NCI-H460 (cell line): ENCODE measurements at places on chromosomes 1 and 21. TPM values are rescaled to one million over a fixed set of nuclear protein-coding genes. Genes with fewer than 3 reads are reported as not detected.

DNA sequence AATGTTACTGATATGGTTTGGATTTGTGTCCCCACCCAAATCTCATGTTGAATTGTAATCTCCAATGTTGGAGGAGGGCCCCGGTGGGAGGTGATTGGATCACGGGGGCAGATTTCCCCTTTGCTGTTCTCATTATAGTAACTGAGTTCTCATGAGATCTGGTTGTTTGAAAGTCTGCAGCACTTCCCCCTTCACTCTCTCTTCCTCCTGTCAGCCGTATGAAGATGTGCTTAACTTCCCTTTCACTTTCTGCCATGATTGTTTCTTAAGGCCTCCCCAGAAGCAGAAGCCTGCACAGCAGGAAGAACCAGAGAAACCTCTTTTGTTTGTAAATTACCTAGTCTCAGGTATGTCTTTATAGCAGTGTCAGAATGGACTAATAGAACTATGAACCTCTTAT is 28.4 kb downstream of the TRIM33 start:
- DNase-seq, result no peak

GRCh38 chr1:8373581-8374241 is 55.8 kb downstream of the SLC45A1 start:
- DNase-seq, result no peak

DNA sequence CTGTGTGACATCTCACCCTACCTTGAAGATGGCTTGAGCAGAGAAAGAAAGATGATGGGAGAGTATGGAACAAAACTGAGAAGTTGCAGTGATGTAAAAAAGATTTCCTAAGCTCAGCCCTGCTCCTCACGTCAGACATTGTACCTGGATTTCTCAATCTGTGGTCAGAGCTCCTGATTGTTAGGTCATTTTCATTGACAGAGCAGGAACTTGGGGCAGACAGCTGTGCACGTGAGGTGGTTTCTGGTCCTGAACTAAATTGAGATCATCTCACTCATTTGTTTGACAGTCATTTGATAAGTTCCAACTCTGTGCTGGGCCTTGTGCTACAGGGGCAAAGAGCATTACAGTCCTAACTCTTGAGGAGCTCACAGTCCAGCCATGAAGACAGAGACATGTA is 10.2 kb downstream of the TRAF3IP3 start:
- no peak for DNase-seq

The GPR52 gene
- 1.0 TPM in 2 replicates for total RNA-seq

- no peak for DNase-seq
These were observed 10.0 kb upstream of the EFHD2 start for GRCh38 chr1:15399710-15400109.

The CHRM3 gene
- total RNA-seq, result 0.62 and 1.0 TPM in 2 replicates

The LCE2C gene
- not detected in 2 replicates for total RNA-seq

DNA sequence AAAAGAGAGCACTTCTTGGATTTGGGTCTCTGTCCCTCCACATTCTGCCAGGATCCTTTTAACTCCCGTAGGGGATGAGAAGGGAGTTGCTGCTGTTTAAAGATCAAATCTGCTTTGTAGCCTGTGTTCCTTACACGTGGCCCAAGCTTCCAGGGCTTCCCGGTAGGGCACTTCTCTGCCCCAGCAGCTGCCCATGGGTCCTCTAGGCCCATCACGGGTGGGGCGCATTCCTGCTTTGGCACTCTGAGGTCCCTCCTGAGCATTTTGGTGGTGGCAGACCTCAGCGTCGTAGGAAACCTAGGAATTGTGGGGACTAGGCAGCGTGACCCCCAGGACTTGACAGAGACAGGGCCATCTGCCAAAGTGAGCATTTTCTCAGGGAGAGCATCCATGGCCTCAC is 420.3 kb upstream of the VAMP3 start:
- no peak for DNase-seq

- no peak for DNase-seq
These were observed 116.0 kb downstream of the ATP6V1G3 start for GRCh38 chr1:198424441-198424840.

DNA sequence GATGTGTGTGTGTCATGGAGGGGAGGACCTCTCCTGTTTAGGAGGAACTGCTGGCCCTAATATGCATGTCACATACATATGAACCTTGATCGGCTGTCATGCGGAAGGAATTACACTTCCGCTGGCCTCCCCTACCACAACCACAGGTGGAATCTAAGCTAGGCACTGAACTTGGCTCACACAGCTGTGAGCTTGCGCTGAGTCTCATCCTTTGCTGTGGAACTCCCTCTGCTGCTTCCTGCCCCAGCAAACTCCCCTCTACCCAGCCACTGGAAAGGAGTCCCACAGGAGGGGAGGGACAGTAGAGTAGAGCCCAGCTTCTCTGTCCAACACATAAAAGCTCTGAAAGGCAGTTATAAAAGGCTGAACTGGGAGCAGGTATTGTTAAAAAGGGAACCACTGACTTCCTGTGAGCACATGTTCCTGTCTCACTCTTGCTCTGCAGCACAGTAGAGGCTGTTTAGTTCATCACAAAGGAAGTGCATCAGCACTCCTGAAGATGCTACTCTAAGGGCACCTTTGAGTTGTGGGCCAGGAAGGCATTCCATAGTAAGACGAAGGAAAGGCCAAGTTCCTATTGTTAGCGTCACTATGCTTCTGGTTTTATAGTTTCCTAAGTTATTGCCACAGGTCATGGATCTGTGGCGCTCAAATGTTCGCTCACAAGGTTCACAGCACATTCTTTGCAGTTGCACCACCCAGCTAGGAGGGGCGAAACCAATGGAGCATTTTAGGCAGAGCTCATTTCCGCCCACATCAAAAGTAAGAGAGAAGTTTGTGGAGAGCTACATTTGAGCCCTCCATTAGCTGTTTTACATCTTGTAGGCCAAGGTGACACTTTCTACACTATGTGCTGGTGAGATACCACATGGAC is 17.7 kb upstream of the PTPRC start:
- DNase-seq, result no peak

DNA sequence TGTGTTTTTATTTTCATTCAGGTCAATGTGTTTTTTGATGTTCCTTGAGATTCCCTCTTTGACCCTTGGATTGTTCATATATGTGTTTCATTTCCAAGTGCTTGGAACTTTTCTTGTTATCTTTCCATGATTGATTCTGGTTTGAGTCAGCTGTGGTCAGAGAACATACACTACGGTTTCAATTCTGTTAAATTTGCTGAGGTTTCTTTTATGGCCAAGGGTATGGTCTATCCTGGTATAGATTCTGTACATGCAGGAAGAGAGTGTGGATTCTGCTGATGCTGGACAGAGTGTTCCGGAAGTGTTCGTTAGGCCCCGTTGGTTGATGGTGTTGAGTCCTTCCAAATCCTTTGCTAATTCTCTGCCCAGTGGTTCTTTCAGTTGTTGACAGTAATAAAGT is 98.5 kb upstream of the COL6A1 start:
- DNase-seq, result no peak

GRCh38 chr1:158362941-158363340 is 9.2 kb downstream of the CD1E start:
- no peak for DNase-seq

DNA sequence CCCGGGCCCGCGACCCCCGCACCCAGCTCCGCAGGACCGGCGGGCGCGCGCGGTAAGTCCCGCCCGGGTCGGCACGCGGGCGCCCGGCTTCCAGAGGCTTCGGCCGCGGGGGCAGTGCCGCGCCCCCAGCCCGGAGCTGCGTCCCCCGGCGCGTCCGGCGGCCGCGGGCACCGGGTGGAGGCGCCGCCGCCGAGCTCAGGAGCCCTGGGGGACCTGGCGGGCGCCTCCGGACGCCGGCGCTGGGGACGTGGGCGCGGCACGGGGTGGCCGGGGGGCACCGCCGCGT is 227 bp downstream of the NBL1 start:
- no peak for DNase-seq

The MYCL gene
- total RNA-seq, result 0.77 and 0.89 TPM in 2 replicates

DNA sequence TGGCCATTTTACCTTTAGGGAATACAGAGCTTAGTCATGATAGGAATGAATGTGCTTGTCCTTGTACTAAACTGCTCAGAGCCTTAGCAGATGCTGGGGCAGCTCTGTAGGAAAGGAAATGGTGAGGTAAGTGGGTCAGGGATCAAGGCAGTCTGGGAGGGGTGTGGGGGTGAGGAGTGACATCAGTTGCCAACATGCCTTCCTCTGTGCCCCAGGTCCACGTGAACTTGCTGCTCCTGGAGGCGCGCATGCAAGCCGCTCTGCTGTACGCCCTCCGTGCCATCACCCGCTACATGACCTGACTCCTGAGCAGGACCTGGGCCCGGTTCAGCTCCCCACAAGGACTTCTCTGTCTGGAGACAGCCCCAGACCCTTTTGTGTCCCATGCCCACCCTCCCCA is 21.2 kb downstream of the SESN2 start:
- no peak for DNase-seq

DNA sequence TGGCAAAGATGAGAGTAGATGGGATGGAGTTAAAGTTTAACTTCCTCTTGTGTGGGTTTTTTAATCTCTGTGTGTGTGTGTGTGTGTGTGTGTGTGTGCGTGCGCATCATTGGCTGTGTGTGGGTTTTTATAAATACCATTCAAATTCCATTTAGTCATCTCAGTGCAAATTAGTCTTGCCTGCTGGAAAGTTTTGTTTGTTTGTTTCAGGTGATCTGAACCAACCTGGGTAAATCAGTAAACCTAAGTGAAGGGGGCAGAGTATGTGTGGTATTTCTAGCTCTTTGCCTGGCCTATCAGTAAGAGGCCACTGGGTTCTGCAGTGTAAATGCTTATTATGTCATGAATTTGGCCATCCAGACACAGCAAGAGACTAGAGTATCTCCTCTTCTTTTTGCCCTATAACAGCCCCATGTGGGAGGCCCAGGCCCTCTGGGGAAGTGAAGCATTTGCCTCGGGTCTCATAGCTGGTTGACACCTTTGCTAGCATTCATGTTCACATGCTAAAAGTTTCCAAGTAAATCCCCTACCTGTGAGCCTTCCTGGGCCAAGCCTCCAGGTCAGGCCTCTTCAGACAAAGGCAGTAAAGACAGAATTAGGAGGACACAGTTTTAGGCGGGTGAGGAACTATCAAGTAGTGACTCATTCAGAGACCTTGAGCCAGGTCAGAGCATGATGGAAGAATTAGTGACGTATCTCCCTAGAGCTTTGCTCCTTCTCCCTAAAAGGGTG is 14.7 kb downstream of the INTS3 start:
- DNase-seq, result no peak
